Fibroblast of pulmonary artery (primary cell): ENCODE measurements at places on chromosomes 2 and 18.

DNA sequence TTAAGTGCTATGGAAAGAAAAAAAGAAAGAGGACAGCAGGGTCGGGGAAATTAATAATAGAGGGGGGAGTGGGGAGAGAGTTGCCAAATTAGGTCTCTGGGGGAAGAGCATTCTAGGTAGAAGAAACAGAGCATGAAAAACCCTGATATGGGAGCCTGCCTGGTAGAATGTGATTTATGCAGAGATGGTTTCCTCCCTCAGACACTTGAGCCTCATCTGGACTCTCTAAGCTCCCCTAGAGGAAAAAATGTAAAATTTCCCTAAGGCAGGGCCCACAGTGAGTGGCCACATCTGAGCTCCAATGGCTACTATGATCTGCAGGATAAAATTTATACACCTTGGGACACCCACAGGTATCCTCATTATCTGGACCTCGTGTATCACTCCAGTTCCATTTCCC is 20.6 kb upstream of the EPAS1 start:
- peak; percentile 53 for DNase-seq

DNA sequence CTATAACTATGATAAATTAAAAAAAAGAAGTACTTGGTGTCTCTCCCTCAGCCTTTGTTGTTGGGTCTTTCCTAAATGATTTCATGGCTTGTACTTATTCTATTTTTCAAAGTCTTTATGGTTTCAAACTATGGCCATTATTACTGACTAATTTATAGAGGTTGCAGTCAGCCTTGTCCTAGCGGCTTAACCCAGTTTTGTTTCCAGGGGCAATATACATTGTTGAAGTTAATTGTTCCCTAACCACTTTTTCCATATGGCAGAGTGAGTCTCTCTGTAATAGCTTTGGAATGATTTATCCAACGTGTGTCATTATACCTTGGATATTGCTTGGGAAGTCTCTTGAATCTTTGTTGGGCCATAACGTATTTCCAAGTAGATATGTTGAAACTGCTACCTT is 408.8 kb downstream of the HRH4 start:
- DNase-seq = no peak

- DNase-seq = no peak
Observed at GRCh38 chr2:43985359-43985758, 10.4 kb downstream of the LRPPRC start.

GRCh38 chr2:6914828-6915227 is 2.4 kb upstream of the RNF144A start:
- peak; percentile 42 for DNase-seq

DNA sequence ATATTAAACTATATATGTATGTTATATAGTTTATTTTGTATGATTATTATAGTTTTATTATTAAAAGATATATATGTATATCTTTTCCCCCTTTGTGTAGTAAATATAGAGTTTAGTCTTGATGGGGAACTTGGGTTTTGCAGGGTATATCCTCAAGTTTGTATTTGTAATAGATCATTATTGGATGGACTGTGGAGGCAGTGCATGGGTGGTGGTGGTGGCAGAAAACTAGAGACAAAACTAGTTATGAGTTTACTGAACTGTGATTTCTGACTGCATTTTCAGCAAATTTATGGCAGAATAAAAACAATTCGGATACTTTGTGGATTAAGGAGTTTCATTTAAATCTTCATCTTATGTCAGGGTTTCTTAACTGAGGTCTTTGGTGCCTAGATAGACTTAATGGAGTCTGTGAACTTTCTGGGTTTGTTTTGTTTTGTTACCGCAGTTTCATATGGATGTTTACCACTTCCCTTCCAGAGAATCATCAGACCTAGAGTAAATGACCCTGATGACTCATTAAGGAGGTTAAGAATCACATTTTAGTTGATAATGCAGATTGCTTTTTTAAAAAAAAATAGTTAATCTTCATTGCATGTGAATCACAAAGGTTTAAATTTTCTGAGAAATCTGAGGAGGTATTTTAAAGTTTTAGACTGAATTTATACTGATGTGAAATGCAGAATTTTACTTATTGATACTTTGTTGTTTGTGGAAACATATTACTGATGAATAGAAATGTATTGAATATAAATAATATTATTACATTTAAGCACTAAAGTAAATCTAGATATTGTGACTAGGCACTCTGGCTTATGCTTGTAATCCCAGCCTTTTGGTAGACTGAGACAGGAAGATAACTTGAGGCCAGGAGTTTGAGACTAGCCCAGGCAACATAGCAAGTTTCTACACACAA is 14.5 kb downstream of the EPC2 start:
- DNase-seq = peak; percentile 62

- no peak for DNase-seq
Observed at GRCh38 chr2:71777946-71778345, 324.6 kb downstream of the DYSF start.

- DNase-seq = no peak
Observed at GRCh38 chr2:232506709-232507108, 13.5 kb upstream of the PRSS56 start.

DNA sequence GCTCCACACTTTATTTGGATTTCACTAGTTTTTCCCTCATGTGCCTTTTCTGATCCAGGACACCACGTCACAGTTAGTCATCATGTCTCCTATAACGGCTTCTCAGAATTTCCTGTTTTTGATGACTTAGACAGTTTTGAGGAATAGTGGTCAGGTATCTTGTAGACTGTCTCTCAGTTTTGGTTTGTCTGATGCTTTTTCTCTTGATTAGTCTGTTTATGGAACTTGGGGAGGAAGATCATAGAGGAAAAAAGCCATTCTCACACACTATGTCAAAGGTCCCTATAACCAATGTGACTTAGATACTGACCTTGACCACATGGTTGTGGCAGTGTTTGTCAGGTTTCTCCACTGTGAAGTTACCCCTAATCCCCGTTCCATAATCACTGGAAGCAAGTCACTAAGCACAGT is 89.0 kb downstream of the RAPH1 start:
- DNase-seq = peak; percentile 76

- no peak for DNase-seq
Observed at GRCh38 chr2:59622599-59623308, 930.7 kb downstream of the BCL11A start.

GRCh38 chr2:168469281-168469988 is 13.4 kb downstream of the CERS6 start:
- DNase-seq = no peak

DNA sequence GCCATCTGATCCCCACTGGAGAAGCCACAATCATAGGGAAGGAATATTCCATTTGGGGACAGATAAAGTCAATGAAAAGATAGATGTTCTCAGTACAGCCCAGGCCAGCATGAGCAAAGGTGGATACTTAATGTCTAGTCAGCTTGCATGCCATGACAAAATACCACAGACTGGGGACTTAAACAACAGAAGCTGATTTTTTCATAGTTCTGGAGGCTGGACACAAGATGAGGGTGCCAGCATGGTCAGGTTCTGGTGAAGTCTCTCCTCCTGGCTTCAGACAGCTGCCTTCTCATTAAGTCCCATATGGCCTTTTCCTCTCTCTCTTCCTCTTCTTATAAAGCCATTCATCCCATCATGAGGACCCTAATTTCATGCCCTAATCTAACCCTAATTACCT is 116.1 kb upstream of the CYP1B1 start:
- no peak for DNase-seq

GRCh38 chr2:141728142-141728541 is 402.7 kb downstream of the LRP1B start:
- DNase-seq = no peak

- no peak for DNase-seq
Observed at GRCh38 chr2:111106706-111107105, 14.0 kb upstream of the BCL2L11 start.

DNA sequence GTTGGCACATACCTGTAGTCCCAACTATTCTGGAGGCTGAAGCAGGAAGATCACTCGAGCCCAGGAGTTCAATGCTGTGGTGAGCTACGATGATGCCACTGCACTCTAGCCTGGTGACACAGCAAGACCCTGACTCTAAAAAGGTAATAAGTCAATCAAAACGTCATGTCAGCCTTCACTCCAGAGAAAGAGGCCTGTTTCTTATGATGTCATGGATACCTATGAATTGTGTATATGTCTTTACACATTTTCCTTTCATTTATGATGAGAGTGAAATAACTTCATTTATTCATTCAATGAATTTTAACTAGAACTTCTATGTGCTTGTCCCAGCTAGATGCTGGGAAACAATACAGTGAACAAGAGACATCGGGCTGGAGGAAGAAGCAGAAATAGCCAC is 25.0 kb upstream of the ID2 start:
- DNase-seq = no peak

DNA sequence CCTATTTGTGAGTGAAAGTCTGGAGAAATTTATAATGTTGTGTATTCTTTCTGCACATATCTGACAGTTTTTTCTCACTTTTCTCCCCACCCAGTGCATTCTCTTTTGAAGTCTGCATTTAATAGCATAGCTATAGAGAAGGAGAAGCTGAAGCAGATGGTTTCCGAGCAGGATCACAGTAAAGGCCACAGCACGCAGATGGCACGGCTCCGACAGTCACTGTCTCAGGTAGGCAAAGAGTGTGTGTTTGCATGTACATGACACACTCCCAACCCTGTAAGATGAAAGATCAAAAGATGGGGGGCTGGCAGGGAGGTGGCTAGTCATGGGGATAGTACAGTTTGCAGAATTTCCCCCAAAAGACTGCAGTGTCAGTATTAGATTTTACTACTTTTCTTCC is 89.4 kb downstream of the PRKRA start:
- no peak for DNase-seq

- no peak for DNase-seq
Observed at GRCh38 chr2:144645083-144645778, 125.3 kb upstream of the ZEB2 start.

GRCh38 chr2:38439863-38440262 is 62.8 kb upstream of the ATL2 start:
- no peak for DNase-seq

- no peak for DNase-seq
Observed at GRCh38 chr2:9206991-9207640, 504 bp downstream of the ASAP2 start.
